ENCODE measurements at places on chromosomes 6 and 20.

DNA sequence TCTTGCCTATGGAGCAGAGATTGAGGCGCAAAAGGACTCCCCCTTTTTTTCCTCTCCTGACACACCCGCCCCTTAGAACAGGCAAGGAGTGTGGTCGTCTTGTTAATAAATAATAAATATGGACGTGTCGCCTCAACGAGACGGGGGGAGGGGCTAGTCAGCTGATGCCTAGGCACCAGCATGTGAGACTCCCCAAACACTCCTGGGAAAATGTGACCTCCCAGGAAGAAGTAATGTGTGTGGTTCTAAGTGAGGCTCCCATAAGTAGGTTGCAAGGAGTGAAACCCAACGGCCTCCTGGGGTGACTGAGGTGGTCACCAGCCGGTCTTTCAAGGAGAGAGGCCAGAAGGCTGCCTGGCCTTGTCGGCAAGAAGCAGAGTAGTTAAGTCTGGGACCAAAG is 1.1 kb upstream of the FAXC start:
- no peak for DNase-seq

DNA sequence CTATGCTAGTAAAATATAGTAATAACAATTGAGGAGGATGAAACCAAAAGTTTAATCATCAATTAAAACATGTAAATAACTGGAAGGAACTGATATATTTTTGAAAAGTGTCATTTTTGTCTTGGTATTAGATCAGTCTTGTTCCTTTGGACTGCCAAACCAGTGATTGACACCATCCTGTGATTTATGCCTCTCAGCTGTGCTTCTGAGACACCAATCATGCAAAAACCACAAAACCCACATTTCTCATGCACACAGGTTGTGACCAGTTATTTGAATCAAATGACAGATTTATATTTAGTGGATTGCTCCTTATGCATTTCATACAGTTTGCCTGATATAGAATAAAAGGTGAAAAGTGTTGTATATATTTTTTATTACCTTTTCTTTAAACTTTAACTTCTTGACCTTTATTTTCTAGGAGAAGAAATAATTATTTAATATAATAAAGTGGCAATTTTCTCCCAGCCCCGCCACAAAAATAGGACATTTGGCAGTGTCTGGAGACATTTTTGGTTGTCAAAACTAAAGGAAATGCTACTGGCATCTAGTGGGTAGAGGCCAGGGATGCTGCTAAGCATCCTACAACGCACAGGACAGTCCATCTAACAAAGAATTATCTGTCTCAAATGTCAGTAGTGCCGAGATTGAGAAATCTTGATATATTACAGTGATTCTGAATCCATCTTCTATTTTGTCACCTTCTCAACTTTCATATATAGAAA is 383.6 kb downstream of the BCKDHB start:
- no peak for DNase-seq

DNA sequence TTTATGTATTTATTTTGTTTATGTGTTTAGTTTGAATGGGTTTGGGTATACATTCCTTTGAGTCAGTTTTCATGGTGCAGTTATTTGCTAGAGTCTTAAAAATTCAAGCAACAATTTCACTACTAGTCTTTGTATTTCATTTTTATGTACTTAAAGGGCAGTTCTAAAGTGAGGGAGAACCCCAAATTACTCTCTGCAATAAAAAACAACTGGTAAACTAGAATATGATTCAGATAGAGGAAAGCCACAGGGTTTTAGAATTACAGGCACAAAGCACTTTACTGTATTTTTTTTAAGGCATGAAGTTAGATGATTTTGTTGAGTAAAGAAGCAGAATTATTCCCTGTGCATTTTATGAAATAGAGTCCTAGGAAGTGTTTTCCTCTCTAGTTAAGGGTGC is 183.3 kb downstream of the ARID1B start:
- no peak for DNase-seq

- DNase-seq = no peak
These were observed 78.3 kb upstream of the CTNNBL1 start for GRCh38 chr20:37615340-37616109.

- DNase-seq = no peak
These were observed 371.0 kb downstream of the EPHA7 start for GRCh38 chr6:93048381-93048780.

DNA sequence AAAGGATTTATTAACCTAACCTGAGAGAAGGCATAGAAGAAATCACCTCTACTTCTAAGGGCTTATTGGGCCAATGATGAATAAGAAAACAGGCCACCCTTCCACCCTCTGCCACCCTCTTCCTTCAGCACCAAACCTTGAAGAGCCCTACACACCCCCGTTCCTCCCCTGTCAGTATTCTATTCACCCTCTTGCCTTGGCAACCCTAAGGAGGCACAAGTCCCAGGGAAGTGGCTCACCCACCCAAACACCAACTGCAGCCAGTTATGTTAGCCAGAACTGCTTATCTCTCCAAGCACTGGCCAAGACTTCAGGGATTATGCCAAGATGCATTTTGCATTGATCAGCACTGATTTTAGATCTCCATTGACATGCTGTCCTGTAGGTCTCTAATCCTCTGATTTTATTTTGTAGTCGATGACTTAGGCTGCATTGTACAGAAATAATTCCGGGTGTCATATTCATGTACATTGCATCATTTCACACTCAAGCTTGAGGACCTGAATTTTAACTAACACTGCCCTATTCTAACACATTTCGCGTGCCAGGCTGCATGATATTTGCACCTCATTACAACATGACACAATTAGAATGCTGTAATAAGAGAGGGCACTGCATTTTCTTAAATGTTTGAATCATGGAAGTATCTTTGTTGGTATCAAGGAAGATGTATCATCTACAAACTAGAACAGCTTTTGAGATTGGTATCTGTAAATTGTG is 15.7 kb downstream of the CNKSR3 start:
- no peak for DNase-seq

GRCh38 chr6:158060455-158061360 is 79.0 kb downstream of the SYNJ2 start:
- no peak for DNase-seq

GRCh38 chr6:135161411-135162395 is 19.4 kb upstream of the MYB start:
- DNase-seq = no peak
